Activated naive CD8-positive, alpha-beta T cell treated with anti-CD3 and anti-CD28 coated beads, Interleukin-2, amount 50 U/mL, for 16 hours (primary cell): ENCODE measurements at places on chromosomes 5 and 9.

DNA sequence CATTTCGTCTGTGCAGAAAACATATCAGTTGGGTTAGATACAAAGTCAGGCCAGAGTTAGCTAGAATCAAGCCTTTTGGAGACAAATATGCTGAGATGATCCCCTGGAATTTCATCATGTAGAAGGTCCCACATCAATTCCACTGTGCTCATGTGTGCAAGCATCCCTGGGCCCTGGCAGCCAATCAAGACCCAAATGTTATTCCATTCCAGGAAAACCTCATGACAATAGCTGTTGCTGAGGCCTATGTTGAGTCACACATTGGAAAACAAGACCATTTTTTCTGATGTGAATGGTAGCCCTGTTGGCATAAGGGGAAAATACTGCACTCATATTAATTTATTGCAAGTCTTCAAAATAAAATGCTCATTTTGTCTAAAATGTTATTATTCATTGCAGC, 11.5 kb downstream of the SPOCK1 start:
- DNase-seq: no peak

GRCh38 chr9:88724331-88724730, 189.4 kb downstream of the NXNL2 start:
- no peak for DNase-seq

DNA sequence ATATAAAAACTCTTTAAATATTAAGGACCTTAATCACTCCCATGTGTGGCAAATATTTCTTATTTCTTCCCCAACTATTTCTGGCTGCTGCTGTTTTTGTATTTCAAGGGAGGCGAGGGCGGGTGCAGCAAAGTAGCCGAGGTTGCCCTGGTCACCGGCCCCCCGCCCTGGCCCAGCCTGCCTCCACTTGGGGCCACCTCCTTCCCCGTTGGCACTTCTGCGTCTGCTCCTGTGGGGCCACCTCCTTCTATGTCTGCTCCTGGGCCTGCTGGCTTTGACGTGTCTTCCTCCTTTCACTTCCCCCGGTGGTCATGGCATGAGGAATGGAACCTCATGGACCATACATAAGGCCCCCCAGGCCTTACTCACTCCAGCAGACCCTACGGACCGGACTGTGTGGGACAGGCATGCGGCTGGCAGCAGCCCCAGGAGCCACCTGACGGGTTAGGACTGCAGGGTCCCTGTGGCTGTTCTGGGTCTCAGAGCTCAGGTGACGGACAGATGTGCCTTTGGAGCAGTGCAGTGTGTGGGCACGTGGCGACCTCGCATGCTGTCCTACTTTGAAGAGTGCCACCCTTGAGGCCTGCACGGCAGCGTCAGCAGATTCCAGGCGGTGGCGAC, 5.8 kb upstream of the ENTPD8 start:
- no peak for DNase-seq

GRCh38 chr9:34291023-34291422, 38.0 kb downstream of the KIF24 start:
- DNase-seq: no peak

- DNase-seq: no peak
Observed at GRCh38 chr9:126615245-126615790, 1.6 kb downstream of the LMX1B start.

DNA sequence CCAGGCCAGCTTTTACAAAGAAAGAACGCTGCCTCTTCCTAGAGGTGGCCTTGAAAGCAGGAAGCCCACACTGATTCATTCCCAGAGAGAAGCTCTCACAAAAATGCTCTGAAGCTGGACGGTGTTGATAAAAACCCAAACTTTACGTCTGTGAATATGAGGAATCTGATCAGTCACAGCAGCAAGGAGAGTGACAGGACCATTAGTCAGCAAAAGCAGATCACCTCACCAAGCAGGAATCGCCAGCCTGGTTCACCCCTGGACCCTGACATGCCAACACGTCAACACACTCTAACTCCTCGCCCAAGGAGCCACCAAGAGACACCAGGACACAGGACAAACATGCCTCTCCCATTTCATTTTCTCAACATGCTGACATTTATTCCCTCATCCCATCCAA, 70.6 kb upstream of the ZNF622 start:
- no peak for DNase-seq

GRCh38 chr5:72363166-72363802, 43.1 kb downstream of the PTCD2 start:
- DNase-seq: no peak

DNA sequence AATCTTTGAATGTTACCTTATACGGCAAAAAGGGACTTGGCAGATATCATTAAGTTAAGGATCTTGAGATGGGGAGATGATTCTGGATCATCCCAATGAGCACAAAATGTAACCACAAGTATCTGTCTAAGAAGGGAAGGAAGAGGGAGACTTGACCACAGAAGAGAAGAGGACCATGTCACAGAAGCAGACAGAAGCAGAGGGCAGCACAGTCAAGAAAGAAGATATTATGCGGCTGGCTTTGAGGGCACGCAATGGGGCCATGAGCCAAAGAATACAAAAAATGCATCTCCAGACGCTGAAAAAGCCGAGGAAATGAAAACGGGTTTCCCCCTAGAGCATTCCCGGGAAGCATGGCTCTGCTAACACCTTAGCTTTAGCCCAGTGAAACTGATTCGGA, 225.3 kb downstream of the NR2F1-AS1 start:
- no peak for DNase-seq

GRCh38 chr5:52748590-52748989, 39.1 kb upstream of the ITGA1 start:
- no peak for DNase-seq

DNA sequence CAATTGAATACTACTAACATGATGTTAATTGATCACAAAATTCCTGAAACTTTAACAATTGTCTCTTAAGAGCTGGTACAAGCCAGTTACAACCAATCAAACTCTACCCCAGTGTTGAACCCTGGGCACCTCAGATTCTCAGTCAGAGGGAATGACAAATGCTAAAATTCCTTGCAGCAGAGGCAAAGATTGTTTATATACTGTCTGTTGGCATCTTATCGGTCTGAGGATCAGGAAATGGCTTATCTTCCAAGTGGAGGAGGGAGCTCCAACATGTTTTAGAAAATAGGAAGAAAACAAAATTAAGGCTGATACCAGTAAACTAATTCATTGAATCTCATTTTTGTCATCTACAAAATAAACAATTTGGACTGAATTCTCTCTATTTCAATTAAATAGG, 527.8 kb upstream of the ZNF608 start:
- no peak for DNase-seq

DNA sequence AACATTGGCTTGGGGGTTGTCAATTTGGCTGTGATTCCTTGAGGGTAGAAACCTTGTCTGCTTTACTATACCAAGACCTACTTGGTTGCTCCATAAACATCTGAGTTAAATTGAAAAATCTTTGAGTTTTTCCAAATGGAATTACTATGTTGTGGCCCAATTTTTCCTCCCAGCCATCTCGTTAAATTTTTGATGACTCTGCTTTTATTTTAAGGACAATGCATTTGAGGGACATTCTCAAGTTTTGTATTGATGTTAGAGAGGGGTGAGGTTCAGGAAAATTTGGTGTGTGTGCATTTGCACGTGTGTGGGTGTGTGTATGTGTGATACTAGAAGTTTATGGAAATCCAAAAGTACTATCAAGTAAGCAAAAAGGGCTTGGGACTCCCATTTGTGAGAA, 491.4 kb upstream of the KLF4 start:
- DNase-seq: no peak

GRCh38 chr5:176784218-176785165, 25.9 kb upstream of the UNC5A start:
- DNase-seq: no peak

DNA sequence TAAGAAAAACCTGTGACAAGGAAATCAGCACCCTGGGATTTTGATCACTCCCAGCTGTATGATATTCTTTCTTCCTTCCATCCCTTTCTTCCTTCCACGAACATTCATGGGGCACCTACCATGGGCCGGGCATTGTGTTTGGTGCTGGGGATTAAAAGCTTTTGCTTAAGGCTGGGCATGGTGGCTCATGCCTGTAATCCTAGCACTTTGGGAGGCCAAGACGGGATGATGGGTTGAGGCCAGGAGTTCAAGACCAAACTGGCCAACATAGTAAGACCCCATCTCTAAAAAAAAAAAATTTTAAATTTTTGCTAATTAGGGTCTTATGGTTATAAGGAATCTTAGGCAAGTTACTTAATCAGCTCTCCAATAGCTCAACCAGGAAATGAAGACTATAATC, 48.5 kb upstream of the CLINT1 start:
- DNase-seq: no peak

GRCh38 chr5:55440188-55440646, 94.5 kb downstream of the PLPP1 start:
- DNase-seq: no peak

DNA sequence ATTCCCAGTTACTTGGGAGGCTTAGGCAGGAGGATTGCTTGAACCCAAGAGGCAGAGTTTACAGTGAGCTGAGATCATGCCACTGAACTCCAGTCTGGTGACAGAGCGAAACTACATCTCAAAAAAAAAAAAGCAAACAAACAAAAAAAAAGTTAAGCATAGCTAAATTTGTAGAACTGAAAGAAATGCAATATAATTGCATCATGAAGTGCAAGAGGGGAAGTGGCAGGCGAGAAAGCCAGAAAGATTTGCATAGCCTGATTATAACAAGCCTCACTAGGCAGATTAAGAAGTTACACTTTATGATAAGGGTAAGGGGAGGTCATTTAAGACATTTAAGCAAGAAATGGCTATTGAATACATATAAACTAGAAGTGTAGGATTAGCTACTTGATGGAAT, 187.1 kb downstream of the EDIL3 start:
- DNase-seq: no peak

GRCh38 chr5:118968925-118969375, 19.4 kb downstream of the DTWD2 start:
- no peak for DNase-seq

DNA sequence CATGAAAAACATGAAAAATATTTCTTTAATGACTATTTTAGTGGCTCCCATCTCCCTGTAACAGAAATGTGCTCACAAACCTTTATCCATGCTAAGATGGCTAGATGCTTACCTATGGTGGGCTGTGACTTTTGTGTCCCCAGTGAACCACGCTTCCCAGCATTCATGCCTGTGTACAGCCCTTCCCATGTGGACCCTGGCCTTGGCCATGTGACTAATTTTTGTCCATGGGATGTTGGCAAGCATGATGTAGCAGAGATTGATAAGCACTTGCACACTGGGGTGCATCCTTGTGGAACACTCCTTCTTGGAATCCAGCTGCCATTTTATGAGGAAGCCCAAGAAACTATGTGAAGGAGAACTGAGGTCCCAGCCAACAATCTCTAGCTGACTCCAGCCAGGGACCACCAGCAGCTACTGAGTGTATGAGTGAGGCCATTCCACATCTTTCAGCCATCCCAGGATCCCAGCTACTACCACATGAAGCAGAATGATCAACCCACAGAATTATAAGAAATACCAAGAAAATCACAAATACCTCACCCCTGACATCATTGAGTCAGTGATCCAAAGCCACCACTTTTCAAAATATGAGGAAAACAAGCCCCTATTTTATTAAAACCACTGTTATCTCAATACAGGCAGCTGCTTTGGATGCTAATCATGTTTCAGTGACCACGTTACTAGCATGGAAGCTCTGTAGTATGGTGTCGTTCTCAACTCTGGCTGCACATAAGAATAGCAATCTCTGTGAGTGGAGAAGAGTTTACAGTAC, 16.1 kb upstream of the RAI14 start:
- no peak for DNase-seq

DNA sequence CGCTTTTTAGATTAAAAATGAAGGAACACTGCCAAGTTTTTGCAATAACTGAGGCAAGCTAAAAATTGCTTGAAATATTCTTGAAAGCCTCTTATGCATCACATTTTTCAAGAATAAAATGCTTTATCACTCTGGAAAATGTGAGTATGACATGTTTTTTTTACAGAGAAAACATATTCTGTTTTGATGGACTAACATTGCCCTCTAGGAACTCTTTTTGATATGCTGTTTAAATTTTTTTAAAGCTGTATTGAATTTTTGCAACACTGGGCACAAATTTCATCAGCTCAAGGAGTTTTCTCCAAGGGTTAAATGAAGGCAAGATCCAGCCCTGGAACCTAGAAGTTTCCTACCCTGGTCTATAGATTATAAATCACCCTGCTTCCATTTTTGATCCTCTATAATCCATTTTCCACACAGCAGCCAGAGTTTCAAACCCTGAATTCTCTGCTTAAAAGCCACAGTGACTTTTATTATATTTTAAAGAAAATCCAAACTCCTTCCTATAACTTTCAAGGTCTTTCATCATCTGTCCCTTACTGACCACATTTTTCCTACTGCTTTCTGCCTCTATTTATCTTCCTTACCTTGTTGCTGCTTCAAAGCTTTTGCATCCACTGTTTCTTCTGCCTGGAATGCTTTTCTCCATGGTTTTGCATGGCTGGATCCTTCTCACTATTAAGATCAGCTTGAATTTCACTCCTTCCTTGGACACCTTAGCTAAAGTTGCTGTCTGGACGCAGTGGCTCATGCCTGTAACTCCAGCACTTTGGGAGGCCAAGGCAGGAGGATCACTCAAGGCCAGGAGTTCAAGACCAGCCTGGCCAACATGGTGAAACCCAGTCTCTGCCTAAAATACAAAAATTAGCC, 60.9 kb downstream of the IL31RA start:
- no peak for DNase-seq

- no peak for DNase-seq
Observed at GRCh38 chr9:134872482-134873231, 8.0 kb upstream of the FCN2 start.

- DNase-seq: no peak
Observed at GRCh38 chr5:54150841-54151240, 159.5 kb downstream of the ARL15 start.

GRCh38 chr9:87580941-87581438, 83.3 kb downstream of the DAPK1 start:
- no peak for DNase-seq

GRCh38 chr5:153827397-153827796, 211.3 kb downstream of the FAM114A2 start:
- no peak for DNase-seq

DNA sequence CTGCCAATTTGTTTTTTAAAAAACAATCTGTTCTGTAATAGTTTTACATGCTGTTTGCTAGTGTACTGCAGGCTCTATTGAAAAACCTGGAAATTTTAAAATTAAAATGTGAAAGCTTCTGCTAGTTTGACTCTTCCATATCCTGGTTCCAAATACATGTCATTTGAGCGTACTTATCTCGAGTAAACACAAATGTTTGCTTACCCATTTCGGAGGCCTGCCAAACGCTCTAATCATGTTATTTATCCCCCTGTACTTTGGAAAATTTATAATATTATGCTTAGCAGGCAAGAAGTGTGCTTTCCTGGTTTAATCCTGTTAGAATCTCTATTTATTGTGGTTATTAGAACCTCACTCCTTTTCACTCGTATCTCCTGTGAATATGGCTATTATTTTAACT, 476.8 kb upstream of the CYLC2 start:
- DNase-seq: no peak

- no peak for DNase-seq
Observed at GRCh38 chr5:154595662-154596061, 117.6 kb upstream of the HAND1 start.

DNA sequence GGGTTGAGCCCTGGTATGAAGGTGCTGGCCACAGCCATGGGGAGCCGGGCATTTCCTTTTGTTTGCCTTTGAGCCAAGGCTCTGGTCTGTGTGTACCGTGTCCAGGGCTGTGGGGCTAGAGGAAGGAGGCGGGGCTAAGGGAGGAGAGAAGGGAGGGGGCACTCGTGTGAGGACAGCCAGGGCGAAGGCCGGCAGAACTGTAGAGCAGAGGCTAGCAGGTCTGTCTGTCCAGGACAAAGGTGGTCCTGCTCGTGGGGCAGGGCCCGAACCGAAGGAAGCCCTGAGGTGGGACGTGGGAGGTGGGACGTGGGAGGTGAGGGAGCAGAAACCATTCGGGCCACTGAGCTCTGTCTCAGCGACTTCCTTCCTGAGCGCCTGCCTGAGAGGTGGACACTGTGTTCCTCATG, 41.3 kb upstream of the TESK1 start:
- DNase-seq: no peak
